ENCODE measurements at places on chromosomes 7 and 10. TPM values are rescaled to one million over a fixed set of nuclear protein-coding genes. Genes with fewer than 3 reads are reported as not detected.

KIF20B gene
- 4.1 TPM for total RNA-seq

SUPV3L1 gene
- total RNA-seq = 24.6 TPM

HDAC9 gene
- total RNA-seq = 19.6 TPM

MEST gene
- 63.6 TPM for total RNA-seq

ZP3 gene
- total RNA-seq = 5.4 TPM

EXOSC1 gene
- total RNA-seq = 25.8 TPM

NSUN6 gene
- 10.4 TPM for total RNA-seq

SYCE1 gene
- 13.2 TPM for total RNA-seq

WNT2 gene
- total RNA-seq = 0.65 TPM

ABCB4 gene
- 0.98 TPM for total RNA-seq

TDRD1 gene
- 0.16 TPM for total RNA-seq

HERPUD2 gene
- 38.2 TPM for total RNA-seq

FRMPD2 gene
- total RNA-seq = not detected

TMEM139 gene
- 0.66 TPM for total RNA-seq

INA gene
- not detected for total RNA-seq

TAC1 gene
- 2.6 TPM for total RNA-seq

CDC14C gene
- total RNA-seq = not detected

ZDHHC16 gene
- 18.1 TPM for total RNA-seq

RNF133 gene
- 0.85 TPM for total RNA-seq

DENND2A gene
- 6.8 TPM for total RNA-seq

PDLIM1 gene
- total RNA-seq = 103 TPM

CFAP58 gene
- 0.66 TPM for total RNA-seq

PDK4 gene
- 1,374 TPM for total RNA-seq

ZEB1 gene
- total RNA-seq = 83.8 TPM

UNCX gene
- total RNA-seq = not detected

CALHM3 gene
- not detected for total RNA-seq

All from subcutaneous adipose tissue (tissue), 4 donors.